Endothelial cell of umbilical vein (primary cell): ENCODE measurements at places on chromosomes 6 and 20.

DNA sequence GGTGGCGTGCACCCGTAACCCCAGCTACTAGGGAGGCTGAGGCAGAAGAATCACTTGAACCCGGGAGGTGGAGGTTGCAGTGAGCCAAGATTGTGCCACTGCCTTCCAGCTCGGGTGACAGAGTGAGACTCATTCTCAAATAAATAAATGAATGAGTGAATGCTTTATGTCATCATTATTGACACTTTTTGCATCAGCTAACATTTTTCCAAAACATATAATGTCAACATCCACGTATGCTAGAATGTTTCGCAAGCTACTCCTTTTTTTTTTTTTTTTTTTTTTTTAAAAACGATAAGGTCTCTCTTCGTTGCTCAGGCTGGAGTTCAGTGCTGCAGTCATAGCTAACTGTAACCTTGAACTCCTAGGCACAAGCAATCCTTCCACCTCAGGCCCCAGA, 72.2 kb downstream of the SENP6 start:
- H3K36me3 ChIP-seq = peaks cover 17% of the 10 kb centered on the region
- no peaks in the 10 kb centered on the region for H3K4me1 ChIP-seq
- H3K27ac ChIP-seq = no peak overlapping the region
- no peaks in the 10 kb centered on the region for H3K27me3 ChIP-seq
- DNase-seq = no peak

GRCh38 chr20:38805958-38806854, 709 bp downstream of the PPP1R16B start:
- H3K27me3 ChIP-seq = no peaks in the 10 kb centered on the region
- DNase-seq = peak; percentile 30
- peaks cover 39% of the 10 kb centered on the region for H3K4me1 ChIP-seq
- peak overlapping the region; percentile 88 for H3K27ac ChIP-seq
- peak overlapping the region; percentile 72 for H3K4me3 ChIP-seq

GRCh38 chr20:17961587-17961940, 7.0 kb downstream of the SNX5 start:
- no peak overlapping the region for H3K27ac ChIP-seq
- no peak overlapping the region for H3K4me3 ChIP-seq
- no peaks in the 10 kb centered on the region for H3K27me3 ChIP-seq
- no peak for DNase-seq
- H3K4me1 ChIP-seq = peaks cover 76% of the 10 kb centered on the region

DNA sequence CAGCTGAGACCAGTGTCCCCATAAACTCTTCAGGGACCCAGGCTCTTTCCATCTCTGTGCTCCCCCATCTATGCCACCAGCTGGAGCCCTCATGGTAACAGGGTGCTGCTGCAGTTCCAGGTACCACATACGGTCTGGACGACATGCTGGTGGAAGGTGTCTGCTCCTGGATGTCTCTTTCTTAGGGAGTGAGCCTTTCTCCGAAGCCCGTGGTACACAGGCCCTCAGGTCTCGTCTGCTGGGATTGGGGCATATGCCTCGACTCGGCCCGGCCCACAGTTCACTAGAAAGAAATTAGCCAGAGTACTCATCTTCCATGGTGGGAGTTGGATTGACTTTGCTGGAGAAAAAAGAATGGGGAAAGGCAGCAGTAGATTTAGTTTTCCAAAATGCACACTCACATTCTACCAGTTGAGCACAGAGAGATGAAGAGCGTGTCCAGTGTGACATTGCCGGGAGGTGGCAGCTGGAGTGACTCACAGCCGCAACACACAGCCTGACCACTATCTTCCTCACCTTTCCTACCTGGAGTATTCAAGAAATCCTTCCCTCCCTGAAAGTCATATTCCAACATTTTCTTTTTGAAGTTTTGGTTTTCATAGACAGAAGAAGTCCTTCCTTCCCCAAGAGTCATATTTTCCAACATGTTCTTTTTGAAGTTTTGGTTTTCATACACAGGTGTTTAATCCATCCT, 18.6 kb upstream of the SPO11 start:
- no peaks in the 10 kb centered on the region for H3K27me3 ChIP-seq
- no peaks in the 10 kb centered on the region for H3K4me1 ChIP-seq
- H3K36me3 ChIP-seq = no peaks in the 10 kb centered on the region

DNA sequence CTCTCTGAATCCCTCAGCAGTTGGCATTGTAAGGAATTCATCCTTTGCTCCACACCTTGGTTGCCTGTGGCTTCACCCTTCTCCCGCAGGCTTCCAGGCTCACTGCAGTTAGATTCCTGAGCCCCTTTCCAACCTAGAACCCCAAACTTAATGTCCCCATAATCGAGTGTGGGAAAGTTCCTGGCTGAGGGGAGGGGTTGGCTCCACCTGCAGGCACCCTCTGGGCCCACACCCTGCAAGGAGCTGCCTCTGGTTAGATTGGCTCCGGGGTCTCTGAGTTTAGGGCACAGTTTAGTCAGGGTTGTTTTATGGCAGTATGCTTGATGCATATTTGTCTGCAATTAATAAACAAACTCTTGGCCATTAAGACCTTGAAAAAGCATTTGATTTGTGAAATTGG, 63.4 kb downstream of the MTHFD1L start:
- H3K27me3 ChIP-seq = no peaks in the 10 kb centered on the region
- H3K27ac ChIP-seq = no peak overlapping the region
- no peak for DNase-seq
- no peak overlapping the region for H3K4me3 ChIP-seq
- peaks cover 5% of the 10 kb centered on the region for H3K36me3 ChIP-seq
